Stromal cell of bone marrow (primary cell): ENCODE measurements at places on chromosomes 7 and 10.

- no peak for DNase-seq
These were observed 325.4 kb downstream of the ADARB2 start for GRCh38 chr10:1411956-1412355.

GRCh38 chr10:122302315-122302714 lies 31.2 kb downstream of the BTBD16 start:
- DNase-seq, result no peak

- no peak for DNase-seq
These were observed 36.0 kb downstream of the ABCA13 start for GRCh38 chr7:48207155-48207675.

GRCh38 chr7:136210664-136211063 lies 233.5 kb upstream of the MTPN start:
- no peak for DNase-seq
